SK-N-DZ (cell line): ENCODE measurements at places on chromosomes 13 and 19.
A peak's percentile ranks its signal among the peaks of the same experiment; 100 is the strongest.

DNA sequence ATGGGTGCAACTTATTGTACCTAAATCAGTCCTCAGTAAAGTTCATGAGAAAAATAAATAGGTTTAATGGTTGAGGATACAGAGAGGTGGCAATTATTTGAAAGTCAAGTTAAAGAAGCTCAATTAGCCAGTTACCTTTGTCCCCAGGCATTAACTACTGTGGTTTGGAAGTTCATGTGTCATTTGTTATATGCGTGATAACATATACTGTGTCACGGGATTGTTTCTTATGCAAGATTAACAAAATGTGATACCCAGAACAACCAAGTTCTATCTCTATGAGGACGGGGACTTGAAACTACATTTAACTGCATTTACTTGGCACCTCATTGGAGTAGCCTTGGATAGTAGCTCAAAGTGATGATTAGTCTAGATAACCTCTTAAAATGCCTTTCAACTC is 13.9 kb upstream of the KATNAL1 start:
- DNase-seq, result no peak

- peak; percentile 59 for DNase-seq
Measured at GRCh38 chr19:14361824-14362223, 19.4 kb upstream of the ADGRE5 start.

GRCh38 chr13:67408798-67409197 is 178.7 kb upstream of the PCDH9 start:
- no peak for DNase-seq

DNA sequence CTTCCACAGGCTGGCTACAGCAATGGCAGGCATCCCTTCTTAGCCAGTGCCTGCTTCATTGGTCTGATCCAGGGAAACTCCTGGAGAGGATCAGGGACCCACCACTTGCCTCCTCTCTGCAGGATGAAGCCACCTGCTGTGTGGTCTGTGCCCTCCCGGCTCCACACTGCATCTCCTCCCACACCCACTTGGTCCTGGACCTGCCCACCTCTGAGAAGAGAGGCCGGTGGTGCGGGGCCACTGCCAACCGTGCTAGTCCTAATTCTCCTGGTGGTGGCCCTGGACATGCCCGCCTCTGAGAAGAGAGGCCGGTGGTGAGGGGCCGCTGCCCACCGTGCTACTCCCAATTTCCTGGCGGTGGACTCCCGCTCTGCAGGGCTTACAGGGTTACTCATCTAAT is 98.8 kb downstream of the COL4A1 start:
- DNase-seq, result no peak

GRCh38 chr13:113775451-113776145 is 16.6 kb downstream of the TMEM255B start:
- no peak for DNase-seq

DNA sequence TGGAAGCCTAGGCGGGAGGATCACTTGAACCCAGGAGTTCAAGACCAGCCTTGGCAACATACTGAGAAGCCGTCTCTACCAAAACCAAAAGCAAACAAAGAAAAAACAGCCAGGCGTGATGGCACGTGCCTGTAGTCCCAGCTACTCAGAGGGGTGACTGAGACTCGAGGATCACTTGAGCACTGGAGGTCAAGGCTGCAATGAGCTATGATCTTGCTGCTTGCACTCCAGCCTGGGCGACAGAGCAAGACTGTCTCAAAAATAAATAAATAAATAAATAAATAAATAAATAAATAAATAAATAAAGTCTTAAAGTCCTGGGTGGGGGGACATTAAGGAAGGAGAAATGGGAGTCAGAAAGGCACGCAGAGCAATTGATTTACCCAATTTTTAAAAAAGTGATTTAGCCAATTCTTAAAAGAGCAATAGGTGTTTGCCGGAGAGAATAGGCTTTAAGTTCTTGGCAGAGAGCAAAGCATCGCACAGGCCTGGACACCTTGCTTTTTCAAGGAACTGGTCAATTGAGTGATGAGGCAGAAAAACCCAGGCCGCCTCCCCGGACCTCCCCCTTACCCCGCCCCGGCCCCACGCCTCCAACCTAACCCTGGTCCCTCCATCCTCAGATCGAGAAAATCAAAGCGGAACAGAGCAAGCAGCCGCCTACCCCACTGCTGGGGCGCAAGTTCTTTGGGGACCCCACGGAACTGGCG is 9.5 kb upstream of the SHKBP1 start:
- no peak for DNase-seq

- DNase-seq, result no peak
Measured at GRCh38 chr13:35792911-35793310, 316.4 kb upstream of the MAB21L1 start.

- DNase-seq, result no peak
Measured at GRCh38 chr13:112757759-112758086, 67.9 kb downstream of the ATP11A start.

GRCh38 chr19:32921624-32922023 is 50.1 kb downstream of the CEP89 start:
- DNase-seq, result no peak

DNA sequence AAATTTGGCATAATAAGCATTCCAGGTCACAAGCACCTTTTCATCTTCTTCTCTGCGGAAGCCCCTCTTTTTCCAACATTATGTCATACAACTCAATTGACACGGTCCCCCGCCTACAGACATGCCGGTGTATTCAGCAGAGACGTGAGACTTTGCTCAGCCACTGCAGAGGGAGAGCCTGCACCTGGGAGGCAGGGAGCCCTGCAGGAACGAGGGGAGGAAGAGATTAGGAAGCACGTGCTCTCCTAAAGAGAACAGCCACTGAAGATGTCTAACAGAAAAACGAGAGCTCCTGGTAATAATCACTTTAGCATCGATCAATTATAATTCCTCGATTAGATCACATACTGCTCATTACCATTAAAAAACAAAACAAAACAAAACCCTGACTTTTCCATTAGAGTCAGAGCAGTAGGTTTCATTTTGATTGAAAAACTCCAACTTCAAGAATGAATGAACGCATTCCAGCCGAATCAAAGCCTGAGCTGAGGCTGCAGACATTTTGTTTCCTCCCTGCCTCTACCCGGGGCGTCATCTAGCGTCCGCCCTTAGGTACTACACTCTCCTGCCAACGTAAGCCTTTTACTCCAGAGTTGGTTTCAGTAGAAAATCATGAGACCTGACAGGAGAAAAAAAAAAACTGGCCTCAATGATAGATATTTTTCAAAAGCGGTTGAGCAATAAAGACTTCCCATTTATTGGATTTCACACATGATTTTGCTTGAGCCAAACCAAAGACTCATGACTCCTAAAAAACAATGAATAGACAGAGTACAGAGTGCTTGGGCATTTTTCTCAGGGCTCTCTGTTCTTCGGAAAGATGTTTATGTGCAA is 194.5 kb downstream of the KATNAL1 start:
- DNase-seq, result peak; percentile 91

- peak; percentile 45 for DNase-seq
Measured at GRCh38 chr19:6761053-6761676, 6.1 kb downstream of the SH2D3A start.

DNA sequence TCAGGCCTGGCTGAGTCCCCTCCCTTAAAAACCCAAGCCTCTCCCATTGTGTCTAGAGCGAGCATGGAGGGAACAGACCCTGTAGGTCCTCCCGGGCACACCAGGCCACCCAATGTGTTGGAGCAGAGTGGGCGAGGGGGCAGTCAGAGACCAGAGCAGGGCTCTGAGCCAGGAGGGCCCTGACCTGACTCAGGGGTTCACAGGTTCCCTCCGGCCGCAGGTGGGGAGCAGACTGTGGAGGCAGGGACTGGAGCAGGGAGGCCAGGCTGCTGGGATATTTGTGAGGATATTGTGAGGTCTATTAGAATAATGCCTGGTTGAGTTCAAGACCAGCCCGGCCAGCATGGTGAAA is 1.6 kb upstream of the TYROBP start:
- DNase-seq, result no peak
